ENCODE measurements at places on chromosomes 1 and 21.

GRCh38 chr1:38239258-38239835 is 192.8 kb upstream of the POU3F1 start:
- DNase-seq: no peak

DNA sequence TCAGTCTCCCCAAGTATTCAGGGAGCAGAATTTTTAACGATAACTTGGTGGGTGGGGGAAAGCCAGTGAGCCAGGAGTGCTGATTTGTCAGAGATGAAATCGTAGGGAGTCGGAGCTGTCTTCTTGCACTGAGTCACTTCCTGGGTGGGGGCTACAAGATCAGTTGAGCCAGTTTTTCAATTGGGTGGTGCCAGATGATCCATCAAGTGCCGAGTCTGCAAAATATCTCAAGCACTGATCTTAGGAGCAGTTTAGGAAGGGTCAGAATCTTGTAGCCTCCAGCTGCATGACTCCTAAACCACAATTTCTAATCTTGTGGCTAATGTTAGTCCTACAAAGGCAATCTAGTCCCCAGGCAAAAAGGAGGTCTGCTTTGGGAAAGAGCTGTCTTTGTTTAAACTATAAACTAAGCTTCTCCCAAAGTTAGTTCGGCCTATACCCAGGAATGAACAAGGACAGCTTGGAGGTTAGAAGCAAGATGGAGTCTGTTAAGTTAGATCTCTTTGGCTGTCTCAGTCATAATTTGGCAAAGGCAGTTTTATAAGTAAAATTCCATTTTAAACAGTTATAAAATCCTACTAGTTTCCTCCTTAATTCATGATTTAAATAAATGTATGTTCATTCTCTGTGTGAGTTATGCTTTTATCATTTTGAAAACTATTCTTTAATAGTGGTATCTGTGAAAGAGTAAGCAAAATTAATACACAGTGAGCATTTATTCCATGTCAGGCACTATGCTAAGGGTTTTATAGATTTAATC is 51.7 kb downstream of the SLC16A1 start:
- DNase-seq: no peak

- no peak for DNase-seq
Observed at GRCh38 chr1:161214369-161214768, 726 bp upstream of the FCER1G start.

DNA sequence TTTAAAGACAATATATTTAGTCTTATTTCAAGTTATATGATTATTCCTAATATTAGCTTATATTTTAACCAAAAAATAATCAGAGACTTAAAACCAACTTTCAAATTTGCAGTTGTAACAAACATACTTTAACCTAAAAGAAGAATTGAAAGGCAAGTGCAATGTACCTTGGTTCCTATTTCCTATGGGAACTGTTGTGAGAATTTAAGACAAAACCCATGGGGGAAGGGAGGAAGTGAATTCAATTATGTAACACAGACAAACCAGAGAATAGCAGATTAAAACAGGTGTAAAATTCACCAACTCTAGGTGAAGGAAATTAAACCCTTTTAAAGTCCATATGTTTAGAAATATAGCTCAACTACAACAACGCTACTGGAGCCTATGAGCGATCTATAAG is 22.6 kb upstream of the CR2 start:
- DNase-seq: no peak

GRCh38 chr1:155636397-155637153 is 26.6 kb downstream of the MSTO1 start:
- no peak for DNase-seq

- DNase-seq: no peak
Observed at GRCh38 chr1:33382661-33383415, 48.1 kb downstream of the PHC2 start.

GRCh38 chr1:12040457-12041051 is 21.3 kb downstream of the MIIP start:
- no peak for DNase-seq

DNA sequence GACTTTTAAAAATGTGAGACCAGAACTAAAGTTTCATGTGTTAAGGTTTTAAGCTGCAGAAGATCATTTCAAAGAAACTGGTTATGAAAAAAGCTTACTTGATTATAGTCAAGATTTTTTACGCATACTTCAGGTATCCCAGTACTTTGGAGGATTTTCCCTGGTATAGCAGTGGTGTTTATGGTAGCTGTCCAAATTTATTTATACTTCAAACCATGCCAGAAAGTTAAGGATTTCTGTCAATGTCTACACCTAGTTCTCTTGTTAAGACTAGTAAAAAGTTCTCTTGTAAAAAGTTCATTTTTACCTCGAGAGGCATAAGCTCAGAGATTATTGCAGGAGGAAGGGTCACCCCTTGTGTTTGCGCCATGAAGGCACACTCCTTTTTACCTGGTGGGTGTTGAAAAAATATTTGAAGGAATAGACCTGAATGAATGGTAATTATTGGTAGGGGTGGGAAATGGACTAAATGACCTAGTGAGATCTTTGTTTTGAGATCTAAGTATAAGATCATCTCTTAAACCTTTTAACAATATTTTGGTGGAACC is 2.8 kb downstream of the DYRK1A start:
- no peak for DNase-seq

GRCh38 chr21:45644041-45644906 is 749 bp downstream of the PCBP3 start:
- no peak for DNase-seq

DNA sequence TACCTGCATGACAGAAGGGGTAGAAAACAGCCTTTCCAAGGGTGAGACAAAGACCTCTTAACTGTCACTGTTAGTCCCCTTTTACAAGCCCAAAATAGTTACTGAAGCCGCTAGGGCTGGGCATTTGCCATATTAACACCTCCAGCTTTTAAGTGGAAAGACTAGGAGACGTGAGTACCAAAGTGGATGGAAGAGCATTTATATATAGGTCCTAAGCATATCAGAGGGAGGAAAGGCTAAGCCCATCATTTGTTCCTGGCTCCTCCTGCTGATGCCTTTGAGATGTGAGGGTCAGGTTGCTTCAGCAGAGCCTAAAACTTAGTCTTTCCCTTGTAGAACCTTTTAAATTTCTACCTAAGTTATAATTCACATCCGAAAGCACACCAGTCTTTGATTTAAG is 25.7 kb upstream of the APOBEC4 start:
- no peak for DNase-seq

GRCh38 chr21:39054066-39054465 is 129.2 kb downstream of the PSMG1 start:
- no peak for DNase-seq

DNA sequence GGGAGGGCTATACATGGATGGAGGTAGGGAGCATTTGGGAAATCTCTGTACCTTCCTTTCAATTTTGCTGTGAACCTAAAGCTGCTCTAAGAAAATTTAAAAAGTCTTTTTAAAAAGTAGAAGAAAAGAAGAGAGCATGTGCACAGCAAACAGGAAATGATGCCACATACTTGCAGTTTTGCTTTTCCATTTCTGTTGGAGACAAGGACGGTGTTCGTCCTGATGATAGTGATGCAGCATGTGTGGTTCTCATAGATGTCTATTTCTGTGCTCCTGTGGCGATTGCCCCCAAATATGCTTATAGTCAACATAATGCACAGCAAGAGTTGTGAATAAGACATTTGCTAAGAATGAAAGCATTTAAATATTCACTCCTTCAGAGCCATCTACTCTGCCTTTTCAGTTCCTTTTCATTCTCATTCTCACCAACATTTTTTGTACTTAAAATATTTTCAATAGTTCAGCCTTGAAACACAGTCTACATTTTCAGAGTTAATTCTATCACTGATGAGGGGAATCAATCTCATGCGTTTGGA is 66.6 kb downstream of the LRRC8C start:
- no peak for DNase-seq

All from NCI-H1694 (cell line).